ENCODE measurements at places on chromosomes 7 and 10.

GRCh38 chr10:97651773-97652172 is 11.3 kb downstream of the PI4K2A start:
- no peak for DNase-seq

- no peak for DNase-seq
Observed at GRCh38 chr7:142587578-142588191, 161.6 kb upstream of the PRSS1 start.

DNA sequence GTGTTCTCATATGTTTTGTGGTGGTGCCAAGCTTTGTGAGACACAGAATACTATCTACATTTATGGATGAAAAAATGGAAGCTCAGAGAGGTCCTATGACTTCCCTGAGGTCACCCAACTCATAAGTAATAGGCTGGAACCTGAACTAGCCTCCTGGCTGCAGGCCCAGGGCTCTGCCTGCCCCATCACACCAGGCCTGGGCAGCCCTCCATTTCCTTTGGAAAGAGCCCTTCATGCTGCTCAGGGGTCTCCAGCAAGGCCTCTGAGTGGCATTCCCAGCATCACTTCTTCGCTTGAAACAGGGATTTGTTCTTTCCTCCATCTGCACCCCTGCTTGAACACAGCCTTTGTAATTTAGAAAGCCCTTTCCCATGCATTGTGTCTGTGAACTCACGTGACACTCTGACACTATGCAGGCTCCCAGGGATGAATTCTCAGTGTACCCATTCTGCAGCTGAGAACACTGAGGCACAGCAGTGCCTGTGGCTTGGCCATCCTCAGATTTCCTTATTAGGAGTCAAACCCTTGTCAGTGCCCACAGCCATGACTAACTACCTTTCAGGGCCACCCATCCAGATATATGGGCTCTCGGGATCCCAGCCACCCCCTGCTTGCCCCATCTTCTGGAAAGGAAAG is 127.8 kb upstream of the PPIF start:
- no peak for DNase-seq

DNA sequence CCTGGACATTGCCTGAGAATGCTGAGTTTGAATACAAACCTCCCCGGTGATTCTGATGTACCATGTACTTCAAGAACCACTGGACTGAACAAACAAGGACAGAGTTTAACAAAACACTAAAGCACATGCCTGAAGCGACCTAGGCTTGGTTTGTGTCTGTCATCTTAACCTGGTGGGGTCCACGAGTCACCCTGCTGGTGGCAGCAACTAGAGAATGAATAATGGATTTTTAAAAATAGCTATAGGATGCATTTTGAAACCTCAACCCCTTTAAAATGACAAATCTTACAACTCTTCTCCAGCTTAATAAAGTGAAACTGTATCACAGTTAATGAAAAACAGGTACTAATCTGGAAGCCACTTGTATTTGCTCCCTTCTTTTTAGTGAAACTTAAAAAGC is 25.2 kb downstream of the CDHR3 start:
- DNase-seq, result no peak

DNA sequence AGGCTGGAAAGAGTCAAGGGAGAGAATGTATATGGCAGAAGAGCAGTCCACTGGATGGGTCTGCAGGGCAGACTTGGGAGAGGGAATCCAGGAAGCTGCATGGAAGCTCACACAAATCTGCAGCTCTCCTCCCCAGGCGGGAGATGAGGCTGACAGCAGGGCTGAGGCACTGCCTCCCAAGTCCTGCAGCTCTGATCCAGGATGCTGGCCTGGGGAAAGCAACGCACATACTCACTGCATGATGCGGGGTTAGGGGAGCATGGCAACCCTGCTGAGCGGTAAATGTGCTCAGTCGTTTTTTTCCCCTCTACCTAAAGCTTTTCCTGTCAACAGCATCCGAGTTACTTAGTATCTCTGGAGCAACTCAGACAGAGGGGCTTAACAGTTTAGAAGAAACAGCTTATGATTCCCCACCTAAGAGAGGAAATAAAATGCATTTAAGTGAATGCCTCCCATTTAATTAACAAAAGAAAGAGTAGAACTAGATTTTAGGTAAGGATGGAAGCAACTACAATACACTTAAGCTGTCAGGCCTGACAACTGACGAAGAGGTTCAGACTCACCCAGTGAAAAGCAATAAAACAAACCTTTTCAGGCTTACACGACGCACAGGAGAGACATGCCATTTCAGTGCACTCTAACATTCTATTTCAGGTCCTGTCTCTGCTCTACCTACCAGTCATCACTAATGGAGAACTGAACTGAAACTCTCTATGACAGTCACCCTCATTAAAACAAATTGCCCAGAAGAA is 37.0 kb downstream of the CHCHD3 start:
- DNase-seq, result no peak

DNA sequence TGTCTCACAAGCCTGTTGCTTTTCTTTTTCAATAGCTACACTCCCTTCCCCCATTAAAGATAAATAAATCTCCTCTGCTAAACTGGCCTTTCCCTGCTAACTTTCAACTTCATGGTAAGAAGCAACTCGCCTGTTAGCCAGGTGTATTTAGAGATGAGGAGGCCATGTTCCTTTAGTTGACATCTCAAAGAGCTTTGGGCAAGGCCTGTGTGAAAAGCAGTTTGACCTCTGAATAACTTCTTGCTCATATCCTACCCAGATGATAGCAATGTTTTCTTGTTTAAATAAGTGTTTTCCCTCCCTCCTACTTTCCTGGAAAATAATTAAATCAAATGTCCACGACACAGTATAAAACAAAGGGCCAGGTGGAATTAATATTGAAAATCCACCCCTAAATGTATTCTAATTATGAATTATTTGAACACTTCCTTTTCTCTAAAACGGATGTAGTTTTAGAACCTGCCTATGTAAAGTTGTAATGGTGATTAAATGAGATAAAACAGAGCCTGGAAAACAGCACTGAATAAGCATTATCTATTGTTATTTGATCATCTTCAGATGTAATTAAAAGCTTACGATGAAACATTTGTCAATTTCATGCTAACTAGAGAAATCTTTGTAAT is 78.5 kb downstream of the HGF start:
- no peak for DNase-seq

DNA sequence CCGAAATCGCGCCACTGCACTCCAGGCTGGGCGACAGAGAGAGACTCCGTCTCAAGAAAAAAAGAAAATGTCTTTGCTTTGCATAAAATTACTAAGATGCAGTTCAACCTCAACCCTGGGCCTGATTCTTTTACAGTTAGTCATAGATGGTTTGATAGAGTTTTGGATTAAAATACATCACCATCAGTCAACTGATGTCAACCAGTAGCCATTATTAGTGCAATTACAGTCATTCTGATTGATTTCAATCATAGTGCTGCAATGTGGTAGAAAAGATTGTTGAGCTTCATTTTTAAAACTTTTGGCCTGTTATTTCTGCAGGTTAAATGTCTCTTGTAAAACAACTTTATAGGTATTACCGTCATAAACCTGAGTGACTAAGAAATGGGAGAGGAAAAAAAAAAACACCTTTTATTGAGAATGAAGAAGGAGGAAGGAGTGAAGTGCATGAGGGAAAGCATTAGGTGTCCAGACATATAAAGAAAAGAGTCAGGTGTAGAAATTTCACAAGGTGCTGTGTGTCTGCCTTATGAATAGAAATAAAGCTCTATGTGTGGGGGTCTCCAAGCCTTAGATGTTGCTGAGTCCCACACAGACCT is 150.6 kb downstream of the TRIL start:
- DNase-seq, result no peak

DNA sequence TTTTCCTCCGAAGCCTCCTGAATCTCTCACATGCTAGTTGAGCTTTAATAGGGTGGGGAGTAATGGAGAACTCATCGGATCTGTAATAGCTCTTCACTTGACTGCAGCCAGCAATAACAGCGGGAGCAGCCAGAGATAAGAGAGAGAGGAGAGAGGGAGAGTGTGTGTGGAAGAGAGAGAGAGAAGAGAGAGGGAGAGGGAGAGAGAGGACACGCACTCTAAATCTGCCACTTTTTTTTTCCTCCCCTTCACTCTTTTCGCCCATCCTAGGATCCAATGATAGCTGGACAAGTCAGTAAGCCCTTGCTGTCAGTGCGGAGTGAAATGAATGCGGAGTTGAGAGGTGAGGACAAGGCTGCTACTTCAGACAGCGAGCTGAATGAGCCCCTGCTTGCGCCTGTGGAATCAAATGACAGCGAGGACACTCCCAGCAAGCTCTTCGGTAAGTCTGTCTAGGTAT is 107.9 kb downstream of the POU6F2 start:
- no peak for DNase-seq

- DNase-seq, result no peak
Observed at GRCh38 chr7:23022258-23022769, 8.4 kb upstream of the HYCC1 start.

- DNase-seq, result no peak
Observed at GRCh38 chr7:70704831-70705346, 427.1 kb upstream of the GALNT17 start.

- no peak for DNase-seq
Observed at GRCh38 chr10:29734640-29734961, 99.8 kb upstream of the SVIL start.

DNA sequence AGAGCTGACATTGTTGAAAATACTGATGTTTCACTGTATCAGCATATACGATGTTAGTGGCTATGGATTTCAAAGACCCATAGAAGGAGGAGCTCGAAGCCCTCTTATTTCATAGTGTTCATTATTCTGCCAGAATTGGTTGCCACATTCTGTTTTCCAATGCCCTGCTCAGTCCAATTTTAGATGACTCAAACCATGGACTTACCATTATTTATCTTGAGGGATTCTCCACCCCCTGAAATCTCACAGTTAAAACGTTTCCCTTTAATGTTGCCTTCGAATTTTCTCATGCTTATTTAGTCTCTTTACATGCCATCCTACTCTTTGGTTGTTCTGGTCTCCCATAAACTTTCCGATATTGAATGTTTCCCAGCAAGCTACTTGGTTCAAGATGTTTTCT is 264.5 kb downstream of the HDAC9 start:
- no peak for DNase-seq

DNA sequence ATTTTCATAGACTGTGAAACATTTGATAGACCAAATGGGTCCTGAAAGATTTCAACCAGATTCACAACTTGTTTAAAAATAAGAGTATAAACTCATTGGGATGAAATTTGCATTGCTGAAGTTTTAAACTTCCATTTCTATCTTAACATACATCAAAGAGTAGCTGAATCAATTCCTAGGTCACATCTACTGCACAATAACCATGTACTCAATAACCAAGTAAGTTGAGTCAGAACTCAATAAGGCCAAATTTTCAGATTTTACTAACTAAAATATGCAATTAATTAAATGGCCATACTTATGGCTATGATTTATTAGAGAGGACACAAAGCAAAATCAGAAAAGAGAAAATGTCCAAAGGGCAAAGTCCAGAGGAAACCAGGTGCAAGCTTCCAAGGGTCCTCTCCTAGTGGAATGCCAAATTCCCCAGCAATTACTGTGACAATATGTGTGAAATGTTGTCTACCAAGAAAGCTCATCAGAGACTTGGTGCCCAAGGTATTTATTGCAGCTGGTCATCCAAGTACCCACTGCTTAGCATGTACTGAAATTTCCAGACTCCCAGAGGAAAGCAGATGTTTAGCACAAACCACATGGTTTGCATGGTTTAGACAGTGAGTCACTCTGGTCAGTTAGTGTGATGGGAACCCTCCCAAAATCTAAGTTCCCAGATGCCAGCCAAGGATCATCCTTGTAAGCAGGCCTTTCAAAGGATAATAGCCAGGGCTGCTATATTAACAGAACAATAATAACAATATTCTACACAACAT is 238.9 kb downstream of the IPMK start:
- no peak for DNase-seq

DNA sequence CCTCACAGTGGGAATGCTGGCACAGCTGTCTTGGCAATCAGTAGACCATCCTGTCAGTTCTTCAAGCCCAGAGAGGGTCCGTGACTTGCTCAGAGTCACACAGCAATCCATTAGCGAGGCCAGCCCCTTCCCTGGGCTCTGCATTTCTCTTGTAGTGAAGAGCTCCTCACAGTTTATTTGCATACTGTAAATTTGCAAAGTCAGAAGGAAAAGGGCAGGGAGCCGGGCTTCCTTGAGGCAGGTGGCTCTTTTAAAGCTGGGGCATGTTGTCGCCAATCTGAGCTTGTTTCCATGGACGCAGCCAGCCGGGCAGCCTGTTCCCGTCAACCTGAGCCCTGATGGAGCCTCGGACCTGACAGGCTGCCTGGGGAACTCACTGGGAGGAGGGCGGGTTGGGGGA is 123.4 kb downstream of the CUX1 start:
- DNase-seq, result no peak

DNA sequence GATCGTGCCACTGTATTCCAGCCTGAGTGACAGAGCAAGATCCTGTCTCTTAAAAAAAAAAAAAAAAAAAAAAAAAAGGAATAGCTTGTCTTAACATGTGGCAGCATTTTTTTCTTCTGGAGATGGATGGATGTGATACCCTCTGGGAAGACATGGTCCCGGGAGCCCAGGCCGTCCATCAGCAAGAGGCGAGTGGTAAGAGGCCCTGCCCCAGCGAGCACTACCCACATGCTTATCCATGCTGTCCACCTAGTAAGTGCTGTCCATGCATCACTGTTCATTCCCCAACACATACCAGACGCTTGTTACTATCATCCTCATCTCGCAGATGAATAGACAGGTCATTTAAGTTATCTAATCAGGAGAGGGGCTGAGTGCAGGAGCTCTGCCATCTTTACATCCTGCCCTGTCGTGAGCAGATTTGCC is 12.9 kb downstream of the ATP6V1F start:
- no peak for DNase-seq

GRCh38 chr10:88994019-88994418 is 3.4 kb downstream of the FAS start:
- no peak for DNase-seq

DNA sequence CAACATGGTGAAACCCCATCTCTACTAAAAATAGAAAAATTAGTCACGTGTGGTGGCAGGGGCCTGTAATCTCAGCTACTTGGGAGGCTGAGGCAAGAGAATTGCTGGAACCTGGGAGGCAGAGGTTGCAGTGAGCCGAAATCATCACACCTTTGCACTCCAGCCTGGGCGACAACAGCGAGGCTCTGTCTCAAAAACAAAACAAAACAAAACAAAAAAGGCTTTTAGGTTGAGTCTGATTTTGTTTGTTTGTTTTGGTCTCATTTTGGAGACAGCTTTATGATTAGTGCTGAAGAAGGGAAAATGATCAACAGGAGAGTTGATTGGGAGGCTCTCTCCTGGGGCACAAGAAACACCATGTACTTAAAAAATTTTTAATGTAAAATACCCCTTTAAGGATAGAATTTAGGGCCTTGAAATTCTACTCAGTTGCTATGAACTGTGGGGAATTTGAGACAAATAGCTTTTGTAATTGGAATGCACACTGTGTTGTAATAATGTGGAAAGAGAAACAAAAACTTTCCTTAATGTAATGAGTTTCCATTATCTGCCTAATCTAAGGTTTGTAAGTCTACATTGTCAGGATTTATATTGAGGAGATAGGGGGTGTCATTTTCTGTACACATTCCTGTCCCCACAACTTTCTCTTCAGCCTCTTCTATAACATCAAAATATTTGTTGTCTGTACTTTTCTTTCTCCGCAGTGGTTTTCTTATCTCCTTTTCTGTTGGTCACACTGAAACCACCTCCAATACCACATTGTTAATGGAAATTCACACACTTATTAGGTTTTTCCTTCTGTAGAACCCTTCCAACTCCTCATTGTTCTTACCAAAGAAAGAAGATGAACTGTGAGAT is 41.3 kb downstream of the ARID5B start:
- no peak for DNase-seq

Measured in cortex of kidney (tissue), 1 donor.